M059J (cell line): ENCODE measurements at places on chromosomes 16 and 17. TPM values are rescaled to one million over a fixed set of nuclear protein-coding genes. Genes with fewer than 3 reads are reported as not detected.

- DNase-seq: no peak
Observed at GRCh38 chr16:81486540-81487061, 42.0 kb downstream of the CMIP start.

DNA sequence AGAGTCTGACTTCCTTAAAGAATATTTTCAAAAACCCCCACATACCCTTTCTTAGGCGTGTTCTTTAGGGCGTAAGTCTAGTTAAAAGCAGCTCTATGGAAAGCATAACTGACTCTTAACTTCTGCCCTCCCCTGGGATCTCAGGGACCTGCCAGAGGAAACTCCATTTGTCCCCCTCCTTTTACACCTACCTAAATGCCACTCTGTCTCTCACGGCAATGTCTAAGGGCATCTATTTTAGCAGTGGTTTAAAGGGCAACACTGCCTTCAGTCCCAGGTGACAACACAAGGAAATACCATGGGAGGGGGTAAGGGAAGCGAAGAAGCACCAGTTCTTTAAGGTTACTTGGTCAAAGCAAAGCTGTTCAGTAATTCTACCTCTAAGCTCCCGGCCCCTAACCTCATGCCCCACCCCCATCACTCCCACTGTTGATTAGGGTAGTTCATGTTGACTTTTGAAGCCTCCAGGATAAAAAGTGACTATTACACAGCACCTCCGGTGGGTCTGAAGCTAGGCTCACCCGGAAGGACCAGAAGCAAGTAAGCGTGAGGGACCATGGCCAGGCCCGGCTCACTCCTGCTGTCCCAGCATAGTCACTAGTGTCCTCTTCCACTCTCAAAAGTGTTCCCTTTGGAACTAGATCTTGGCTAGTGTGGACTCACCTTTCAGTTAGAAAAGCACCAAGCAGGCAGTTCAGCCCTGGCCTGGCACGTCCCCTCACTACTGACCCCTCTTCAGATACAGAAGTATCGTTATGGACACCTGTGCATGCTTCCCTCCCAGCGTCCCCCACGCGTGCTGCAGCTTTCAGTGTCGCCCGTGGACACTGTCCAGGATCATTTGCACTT is 47.1 kb downstream of the CYTH1 start:
- no peak for DNase-seq

GRCh38 chr17:38733282-38733981 is 3.3 kb downstream of the CISD3 start:
- no peak for DNase-seq

GRCh38 chr17:67659028-67659427 is 58.7 kb upstream of the NOL11 start:
- DNase-seq: no peak

- DNase-seq: peak; percentile 96
Observed at GRCh38 chr16:3022208-3022683, 1.5 kb downstream of the HCFC1R1 start.

- DNase-seq: no peak
Observed at GRCh38 chr17:77867308-77867781, 91.2 kb upstream of the TNRC6C start.

DNA sequence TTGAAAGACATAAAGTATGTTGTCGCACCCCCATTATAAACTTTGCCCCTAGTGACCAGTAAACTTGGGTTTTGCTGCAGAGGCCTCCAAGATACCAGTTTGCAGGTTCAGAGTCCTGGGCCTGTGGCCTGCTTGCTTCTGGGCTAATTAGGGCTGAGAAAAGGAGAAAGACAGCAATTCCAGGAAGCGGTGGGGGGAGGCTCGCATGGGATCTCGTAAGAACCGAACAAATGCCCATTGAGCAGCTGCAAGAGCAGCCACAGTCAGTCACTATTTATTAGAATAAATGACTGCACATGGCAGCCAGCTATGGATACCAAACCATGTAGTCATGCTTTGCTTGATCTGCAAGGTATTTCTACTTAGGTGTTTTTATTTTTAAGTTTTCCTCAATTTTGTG is 4.9 kb downstream of the SHISA9 start:
- DNase-seq: no peak

DNA sequence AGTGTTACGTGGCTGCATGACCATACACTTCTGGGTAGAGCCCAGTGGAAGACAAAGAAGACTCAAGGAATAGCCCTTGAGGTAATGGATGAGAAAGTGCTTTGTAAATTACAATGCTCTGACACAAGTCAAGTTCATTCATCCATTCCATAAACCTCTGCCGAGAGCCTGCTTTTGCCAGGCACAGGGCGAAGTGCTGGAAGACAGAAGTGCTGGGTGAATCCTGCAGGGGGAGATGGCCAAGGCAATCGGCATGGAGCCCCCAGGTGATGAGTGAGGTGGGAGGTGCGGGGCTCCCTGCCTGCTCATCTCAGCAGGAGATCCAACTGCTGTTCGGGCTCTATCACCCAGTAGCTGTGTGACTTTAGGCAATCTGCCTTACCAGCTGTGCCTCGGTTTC is 2.8 kb upstream of the SOCS3 start:
- no peak for DNase-seq

- no peak for DNase-seq
Observed at GRCh38 chr17:42438600-42439567, 15.8 kb upstream of the CAVIN1 start.

DNA sequence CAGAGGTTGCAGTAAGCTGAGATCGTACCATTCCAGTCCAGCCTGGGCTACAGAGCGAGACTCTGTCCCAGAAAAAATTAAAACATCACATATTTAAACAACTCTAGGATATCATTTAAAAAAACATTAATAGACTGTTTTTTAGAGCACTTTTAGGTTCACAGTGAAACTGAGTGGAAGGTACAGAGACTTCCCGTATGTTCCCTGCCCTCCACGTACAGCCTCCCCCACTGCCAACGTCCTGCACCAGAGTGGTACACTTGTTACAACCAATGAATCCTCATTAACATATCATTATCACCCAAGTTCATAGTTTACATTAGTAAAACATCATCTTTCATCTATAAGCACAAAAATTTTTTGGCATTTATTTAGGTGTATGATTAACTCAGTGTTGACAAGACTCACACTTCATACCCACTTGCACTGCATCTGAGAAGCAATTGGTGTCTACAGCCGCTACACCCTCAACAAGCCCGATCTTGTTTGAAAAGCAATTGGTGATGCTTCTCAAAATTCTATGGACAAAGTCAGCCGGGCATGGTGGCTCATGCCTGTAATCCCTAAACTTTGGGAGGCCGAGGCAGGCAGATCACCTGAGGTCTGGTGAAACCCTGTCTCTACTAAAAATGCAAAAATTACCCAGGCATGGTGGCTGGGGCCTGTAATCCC is 39.9 kb upstream of the STH start:
- DNase-seq: no peak

PRSS8 gene
- 0.20 TPM in 1 of 2 replicates, not detected in the other for total RNA-seq

DNA sequence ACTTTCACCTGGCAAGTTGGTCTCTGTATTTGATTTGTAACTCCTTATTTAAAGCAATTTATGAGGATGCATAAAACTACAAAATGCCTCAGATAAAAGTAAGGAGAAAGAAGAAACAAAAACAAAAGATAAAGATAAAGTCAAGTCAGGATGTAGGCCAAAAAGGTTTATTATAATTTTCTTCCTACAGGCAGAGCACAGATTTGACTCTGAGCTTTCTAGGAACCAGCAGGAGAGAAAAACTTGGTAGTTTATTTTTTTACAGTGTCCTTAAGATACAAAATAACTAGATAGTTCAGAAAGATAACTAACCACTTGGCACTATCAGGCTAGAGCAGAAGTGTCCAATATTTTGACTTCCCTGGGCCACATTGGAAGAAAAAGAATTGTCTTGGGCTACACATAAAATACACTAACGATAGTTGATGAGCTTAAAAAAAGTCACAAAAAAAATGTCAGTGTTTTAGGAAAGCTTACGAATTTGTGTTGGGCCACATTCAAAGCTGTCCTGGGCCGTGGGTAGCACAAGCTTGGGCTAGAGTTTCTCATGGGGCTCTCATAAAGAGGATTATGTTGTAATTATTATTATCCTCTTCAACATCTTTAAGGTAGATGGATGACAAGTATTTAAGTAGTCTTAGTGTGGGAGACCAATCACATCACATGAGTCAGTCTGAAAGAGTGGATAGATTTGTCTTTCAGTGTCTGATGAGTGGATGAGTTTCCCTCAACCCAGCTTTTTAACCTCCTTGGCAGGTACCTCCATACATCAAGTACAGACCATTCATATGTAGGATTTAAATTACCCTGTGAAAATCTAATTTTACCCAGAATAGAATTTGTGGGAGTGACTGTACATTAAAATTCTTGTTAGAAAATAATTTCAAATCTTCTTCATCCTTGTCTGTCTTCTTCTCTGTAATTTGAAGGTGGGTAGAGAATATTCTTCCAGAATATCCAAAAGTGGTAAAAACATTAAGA is 17.0 kb downstream of the PAFAH1B1 start:
- no peak for DNase-seq

CD300E gene
- not detected in 2 replicates for total RNA-seq
